ENCODE measurements at places on chromosomes 7 and 10.

DNA sequence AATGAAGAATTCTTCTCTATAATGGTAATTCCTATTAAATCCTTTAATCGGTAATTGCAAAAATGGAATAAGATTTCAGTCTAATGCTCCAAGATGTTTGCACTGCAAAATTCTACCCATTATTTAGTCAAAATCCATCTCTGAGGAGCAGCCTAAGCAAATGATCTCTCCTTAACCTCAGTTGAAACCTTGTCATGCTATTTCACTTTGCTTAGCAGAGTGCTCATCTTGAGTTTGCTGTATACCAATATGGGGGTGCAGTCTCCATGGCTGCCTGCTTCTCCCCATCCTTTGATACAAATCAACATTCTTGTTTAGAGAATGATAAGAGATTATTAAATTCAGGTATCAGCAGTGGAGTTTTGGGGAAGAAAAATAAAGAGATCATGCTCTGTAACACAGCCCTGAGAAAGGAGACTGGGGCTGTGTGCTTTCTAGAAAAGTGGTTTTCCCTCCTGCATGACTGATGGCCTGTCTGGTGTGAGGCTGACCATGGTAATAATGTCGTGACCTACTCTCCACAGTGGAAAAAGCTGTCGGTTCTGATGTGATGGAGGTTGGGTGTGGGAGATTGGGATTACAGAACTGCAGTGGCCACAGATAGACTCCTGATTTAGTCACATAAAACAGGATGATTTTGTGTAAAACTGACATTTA lies 982.1 kb downstream of the NRG3 start:
- DNase-seq, result no peak

- DNase-seq, result no peak
Measured at GRCh38 chr7:92259610-92260247, 14.0 kb downstream of the ANKIB1 start.

- no peak for DNase-seq
Measured at GRCh38 chr7:55366461-55367070, 1.4 kb downstream of the LANCL2 start.

DNA sequence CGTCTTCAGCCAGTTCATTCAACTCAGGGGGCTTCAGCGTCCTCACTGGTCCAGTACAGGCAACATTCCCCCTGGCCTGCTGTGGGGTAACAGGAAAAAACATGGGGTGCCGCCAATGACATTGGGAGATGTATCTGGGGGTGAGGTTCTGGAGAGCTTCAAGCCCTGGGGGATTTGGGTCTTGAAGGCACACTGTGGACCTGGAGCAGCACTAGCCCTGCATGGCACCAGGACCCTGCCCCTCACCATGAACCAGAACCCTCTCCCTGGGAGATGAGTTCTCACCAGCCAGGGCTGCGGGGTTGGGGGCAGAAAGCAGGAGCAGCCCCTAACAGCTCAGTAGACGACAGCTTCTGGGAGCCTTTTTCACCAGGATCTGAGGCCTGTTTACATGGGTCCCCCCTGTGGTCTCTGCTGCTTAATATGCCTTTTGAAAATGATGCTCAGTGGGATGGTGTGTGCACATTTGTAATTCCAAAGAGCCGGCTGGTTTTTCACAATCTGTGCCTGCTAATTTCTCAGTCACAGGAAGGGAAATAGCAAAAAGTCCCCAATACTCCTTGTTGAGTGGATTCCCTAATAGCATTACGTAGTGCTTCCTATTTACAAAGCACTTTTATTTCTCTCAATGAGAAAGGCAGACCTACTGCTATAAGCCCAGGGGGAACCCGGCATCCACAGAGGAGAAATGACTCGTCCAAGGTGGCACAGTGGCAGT lies 509.5 kb downstream of the RPS24 start:
- no peak for DNase-seq

- no peak for DNase-seq
Measured at GRCh38 chr10:76172020-76172419, 740.6 kb downstream of the LRMDA start.

DNA sequence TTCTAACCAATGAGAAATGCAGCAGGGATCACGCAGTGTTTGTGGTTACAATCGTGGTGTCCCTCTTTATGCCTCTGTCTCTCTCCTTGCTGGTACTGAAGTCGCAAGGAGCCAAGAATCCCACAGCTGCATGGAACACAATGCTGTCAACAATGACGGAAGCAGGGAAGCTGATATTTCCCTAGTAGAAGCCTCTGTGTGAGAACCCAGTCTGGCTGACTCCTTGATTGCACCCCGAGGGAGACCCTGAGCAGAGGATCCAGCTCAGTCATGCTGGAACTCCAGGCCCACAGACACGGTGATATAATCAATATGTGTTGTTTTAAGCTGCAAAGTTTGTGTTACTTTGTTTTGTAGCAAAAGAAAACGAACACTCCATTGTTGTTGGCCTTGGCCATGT lies 677.9 kb downstream of the PARD3 start:
- no peak for DNase-seq

DNA sequence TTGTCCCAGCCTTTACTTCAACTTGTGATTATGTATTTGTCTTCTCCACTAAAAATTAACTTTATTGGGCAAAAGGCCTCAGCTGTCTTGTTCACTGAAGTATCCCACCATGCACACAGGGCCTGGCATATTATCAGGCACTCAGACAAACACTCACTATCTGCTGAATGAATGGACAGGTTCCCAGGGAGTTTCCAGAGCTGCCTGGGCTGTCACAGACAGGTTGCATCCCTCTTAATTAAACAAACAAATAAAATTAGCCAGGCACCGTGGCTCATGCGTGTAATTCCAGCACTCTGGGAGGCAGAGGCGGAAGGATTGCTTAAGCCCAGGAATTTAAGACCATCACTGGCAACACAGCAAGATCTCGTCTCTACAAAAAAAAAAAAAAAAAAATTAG lies 1.5 kb upstream of the TSPAN14 start:
- no peak for DNase-seq

DNA sequence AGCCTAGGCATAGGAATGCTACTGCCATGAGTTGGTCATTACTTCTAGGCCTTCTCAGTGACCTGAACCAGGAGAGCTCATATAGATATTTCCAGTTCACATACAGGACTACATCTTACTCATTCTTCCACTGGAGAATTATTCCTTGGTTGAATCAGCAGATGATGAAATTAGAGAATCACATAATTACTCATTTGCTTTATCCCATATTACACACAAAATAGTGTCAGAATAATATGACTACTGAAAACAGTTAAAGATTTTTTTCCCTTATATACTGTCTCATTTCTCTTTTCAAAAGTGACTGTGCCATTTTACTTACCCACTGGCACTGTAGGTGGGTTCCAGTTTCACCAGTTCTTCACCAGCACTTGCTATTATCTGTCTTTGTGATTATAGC lies 18.5 kb downstream of the BMS1 start:
- no peak for DNase-seq

DNA sequence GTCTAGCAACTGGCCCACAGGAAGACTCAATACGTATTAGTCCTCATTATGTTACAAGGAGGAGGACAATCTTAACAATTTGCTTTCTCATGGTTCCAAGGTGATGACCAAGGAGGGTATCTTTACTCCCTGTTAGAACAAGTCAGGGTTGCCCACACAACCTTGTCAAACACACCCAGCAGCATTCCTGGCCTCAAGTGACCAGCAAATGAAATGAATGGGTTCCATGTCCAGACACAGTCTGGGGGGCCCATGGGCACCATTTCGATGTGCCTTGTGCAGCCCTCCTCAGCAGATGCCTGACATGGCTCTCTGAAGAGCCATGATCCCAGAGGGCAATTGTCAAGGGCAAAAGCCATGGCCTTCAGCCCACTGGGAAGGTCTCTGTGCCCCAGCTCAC lies 40.8 kb downstream of the ANXA8 start:
- no peak for DNase-seq

- DNase-seq, result no peak
Measured at GRCh38 chr10:59708816-59709394, 745 bp downstream of the SLC16A9 start.

GRCh38 chr7:5797179-5797578 lies 15.7 kb upstream of the RNF216 start:
- DNase-seq, result no peak

DNA sequence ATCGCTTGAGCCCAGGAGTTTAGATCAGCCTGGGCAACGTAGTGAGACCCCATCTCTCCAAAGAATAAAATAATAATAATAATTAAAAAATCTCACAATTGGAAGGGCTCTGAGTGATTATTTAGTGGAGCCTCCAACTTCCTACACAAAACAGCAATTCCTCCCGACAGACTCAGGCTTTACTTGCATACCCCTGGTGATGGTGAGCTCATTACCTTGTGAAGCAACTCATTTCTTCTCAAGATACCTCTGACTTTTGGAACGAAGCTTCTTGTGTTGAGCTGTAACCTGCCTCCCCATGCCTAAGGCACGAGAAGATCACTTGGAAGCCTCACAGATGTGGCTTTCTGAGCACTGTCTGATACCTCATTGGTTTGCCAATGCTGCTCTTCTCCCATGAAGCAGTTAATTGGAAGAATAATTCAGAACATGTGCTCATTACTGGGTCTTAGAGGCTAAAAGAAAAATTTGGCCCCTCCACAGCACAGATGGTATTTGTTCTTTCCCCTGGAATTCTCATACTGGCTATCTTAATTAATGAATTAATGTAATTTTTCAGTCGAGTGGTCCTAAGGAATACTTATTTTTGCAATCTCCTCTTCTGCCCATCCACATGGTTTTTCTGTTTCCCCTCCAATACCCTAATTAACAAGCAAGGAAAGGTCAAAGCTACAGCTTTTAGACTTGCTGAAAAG lies 769.0 kb downstream of the TYW1 start:
- no peak for DNase-seq

DNA sequence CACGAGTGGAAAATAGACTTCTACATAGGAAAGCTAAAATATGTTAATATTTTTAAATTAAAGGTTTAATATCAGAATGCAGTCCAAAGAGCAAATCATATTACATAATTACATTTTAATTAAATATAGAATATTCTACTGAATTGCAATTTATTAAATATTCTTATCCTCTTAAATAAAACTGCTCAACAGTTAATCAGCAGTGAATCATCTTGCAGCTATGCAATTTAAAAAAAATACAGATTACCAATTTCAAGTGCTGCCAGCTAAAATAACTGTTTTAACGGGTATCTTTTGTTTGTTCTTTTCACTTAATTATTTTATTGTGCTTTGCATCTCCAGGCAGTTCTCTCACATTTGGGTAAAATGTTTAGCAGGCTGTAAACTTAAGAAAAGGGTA lies 82.2 kb downstream of the ZNRF2 start:
- no peak for DNase-seq

DNA sequence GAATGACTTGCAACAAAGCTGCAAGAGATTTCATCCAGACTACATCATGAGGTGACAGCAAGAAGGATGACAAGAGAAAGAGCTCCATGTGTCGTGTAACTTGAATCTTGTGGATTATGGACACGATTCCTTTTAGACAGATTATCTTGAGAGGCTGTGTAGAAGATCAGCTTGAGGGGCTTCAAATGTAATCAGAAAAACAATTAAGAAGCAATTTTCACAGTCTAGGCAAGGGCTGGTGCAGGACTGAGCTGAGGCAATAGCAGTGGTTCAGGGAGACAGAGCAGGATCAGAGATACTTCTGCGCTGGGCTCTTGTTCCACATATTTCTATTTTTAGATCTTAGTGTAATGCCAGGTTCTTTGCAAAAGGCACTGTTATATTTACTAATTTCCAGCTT lies 253.0 kb upstream of the COBL start:
- DNase-seq, result no peak

DNA sequence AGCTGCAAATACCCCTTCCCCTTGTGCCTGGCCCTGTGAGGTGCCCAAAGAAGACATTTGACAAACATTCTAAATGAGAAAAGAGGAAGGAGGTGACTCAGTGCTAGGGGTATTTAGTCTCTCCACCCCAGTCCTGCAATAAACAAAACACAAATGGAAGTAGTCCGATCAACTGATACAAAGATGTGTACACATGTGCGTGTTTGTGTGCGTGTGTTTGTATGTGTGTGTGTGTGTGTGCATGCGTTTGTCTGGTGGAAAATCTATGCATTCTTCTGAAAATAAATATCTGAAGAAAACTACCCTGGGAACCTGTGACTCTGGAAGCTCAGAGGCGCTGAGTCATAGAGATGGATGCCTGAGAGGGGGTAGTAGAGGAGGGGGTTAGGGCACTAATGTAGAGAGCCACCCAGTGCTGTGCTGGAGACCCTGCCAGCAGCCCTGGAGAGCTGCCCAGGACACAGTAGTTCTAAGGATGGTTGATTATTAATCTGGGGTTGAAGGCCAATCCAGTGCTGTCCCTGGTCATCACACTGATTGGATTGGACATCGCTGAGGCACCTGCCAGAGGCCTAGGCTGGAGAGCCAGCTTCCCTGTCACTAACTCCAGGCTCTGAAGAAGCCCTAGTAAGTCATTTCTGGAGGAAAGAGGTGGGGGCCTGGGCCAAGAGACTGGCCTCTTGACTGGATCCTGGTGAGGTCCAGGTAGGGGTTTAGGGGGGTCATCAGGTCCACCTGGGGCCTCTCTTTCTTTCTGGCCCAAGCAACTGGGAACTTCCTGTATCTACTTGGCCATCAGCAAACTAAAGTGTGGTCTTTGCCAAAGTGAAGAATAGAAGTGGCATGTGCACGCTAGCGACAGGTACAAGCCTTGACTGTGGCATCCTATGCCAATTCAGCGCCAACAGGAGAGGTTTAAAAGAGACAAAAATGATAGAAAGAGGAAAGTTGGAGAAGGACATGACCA lies 18.5 kb downstream of the SFTPA1 start:
- no peak for DNase-seq

DNA sequence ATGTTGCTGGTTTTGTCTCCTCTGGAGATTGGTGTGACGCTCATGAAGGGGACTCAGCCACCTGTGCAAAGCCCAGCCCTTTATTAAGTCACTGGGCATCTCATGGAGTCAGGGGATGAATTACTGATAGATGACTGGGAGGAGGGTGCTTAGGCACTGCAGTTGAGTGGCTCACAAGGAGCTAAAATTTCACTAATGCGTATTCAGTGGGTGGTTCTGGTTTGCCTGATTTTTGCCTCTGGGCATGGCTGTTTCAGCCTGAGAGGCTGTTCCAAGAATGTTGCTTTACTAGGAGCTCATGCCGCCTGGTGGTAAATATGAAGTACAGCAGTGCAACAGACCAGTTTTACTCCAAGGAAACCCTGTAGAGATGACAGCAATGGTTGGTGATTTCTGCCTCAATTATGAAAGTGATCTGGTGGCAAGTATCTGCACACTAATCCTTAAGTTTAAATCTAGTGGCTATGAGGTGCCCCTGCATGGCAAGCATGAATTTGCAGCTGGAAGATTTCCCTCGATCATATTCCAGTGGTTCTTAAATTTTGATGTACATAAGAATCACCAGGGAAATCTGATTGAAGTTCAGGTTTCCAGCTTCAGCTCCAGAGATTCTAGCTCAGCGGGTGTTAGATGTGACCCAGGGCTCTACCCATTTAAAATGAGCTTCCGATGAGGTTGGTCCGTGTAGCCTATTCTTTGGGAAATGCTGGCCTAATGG lies 19.9 kb downstream of the ACTA2 start:
- no peak for DNase-seq

GRCh38 chr7:70432567-70433001 lies 699.4 kb upstream of the GALNT17 start:
- DNase-seq, result no peak

GRCh38 chr10:788796-789748 lies 99.6 kb upstream of the DIP2C start:
- DNase-seq, result no peak

Measured in activated T-helper 1 cell treated with Interleukin-2 at 50 U/mL for 16 hours (primary cell).